Cerebellum (tissue), 4 donors: ENCODE measurements at places on chromosomes 6 and 20. TPM values are rescaled to one million over a fixed set of nuclear protein-coding genes. Genes with fewer than 3 reads are reported as not detected.

GRCh38 chr6:90365002-90365401, 68.4 kb upstream of the BACH2 start:
- no peak for DNase-seq

GRCh38 chr6:67768972-67769371, 866.1 kb upstream of the ADGRB3 start:
- no peak for DNase-seq

DNA sequence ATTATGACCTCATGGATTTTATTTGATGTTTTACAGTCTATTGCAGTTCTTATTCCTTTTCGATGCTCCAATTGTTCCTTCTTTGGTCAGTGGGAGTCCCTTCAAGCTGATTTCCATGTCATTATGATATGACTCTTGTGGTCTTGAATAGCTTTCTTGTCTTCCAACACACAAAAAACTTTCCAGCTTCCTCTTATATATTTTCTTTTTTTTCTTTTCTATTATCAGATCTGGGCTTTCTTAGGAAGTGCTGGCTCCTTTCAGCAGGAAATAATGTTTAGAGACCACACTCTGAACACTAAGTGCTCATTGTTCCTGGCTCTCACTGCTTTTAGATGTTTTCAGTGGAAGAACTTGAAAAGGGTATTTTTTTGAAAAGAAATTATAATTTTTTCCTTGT, 3.1 kb upstream of the SLC17A1 start:
- no peak for DNase-seq

DNA sequence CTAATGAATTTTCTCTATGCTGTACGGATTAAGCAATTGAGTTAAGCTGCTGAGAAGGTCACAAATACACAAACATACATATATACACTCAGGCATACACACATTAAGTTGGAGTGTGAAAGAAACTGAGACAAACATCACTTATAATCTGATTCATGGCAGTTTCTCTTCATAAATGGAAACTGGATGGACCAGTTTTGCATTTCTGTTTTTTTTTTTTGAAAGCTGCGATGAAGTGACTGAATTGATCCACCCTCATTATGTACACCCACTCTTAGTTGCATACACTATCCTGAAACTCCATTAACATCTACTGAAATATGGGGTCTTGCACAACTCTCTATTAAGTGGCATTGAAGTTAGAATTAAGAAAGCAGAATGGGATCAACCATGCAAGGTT, 32.9 kb upstream of the TENT5A start:
- no peak for DNase-seq

- no peak for DNase-seq
Observed at GRCh38 chr6:43229803-43230620, 731 bp upstream of the DNPH1 start.

DNA sequence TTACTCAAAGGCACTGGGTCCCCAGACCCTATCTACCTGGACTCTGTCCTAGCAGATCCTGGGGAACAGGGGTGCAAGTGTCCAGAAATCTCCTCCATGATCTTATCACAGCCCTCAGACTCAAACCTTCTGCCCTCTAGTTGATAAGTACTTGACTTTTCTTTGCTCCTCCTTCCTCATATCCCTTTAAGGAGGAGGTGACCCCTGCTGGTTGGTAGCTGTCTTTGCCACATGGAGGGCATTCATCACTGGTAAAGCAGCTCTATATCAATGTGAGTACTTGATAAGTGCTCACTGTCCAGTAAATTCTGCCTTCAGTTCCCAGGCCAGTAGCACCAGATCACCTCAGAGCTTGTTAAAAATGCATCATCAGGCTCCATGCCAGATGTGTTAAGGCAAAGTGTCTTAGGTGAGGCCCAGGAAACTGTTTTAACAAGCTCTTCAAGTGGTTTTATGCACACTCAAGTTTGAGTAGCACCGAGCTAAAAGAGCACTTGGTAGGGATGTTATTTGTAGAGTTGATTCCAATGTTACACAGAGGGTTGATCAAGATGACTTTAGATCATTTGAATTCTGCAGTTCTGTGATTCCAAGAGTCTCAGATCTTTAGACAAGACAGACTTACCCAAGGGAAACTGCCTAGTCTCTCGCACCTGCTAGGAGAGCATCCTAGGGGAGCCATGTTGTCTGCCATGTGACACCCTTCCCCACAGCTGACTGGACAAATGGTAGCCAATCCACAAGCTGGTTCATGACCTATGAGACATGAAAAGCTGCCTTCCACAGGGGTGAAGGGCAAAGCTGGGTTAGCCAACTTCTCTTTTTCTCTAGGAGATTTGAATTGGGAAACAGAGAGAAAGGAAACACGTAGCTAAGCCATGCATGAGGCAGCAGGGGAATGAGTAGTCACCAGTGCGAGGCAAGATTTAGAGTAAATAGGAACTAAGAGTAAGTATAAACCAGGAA, 18.6 kb downstream of the TREML2 start:
- DNase-seq: no peak

DNA sequence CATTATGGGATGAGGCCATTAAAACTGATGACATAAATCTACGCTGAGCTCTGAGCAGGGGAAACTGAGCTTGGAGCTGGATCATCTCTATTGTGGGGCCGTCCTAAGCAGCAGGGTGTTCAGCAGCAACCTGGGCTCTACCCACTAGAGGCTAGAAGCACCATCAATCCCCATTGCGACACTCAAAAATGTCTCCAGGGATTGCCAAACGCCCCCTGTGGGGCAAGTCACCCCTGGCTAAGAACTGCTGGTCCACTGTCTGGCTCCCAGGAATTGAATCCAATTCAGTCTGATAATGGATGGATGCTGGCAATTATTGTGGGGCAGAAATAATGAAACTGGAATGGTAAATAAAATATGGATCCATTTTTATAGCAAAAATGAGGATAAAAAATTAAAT, 38.2 kb downstream of the PMEPA1 start:
- no peak for DNase-seq

DNA sequence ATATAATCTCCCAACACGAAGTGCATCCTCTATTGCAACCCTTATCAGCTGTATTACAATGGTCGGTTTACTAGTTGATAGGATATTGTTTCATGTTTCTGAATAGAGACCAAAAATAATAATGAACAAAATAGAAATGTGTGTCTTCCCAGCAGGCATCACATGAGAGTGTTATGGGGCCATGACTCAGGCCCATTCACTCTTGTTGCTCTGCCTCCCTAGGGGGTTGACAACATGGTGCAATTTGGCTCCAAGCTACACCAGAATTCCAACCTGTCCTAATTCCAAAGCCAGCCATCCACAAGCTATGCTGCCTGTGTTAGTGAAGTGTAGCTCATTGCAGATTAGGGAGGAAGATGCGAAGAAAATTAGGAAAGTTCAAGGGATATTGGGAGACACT, 13.1 kb upstream of the SAYSD1 start:
- DNase-seq: no peak

DNA sequence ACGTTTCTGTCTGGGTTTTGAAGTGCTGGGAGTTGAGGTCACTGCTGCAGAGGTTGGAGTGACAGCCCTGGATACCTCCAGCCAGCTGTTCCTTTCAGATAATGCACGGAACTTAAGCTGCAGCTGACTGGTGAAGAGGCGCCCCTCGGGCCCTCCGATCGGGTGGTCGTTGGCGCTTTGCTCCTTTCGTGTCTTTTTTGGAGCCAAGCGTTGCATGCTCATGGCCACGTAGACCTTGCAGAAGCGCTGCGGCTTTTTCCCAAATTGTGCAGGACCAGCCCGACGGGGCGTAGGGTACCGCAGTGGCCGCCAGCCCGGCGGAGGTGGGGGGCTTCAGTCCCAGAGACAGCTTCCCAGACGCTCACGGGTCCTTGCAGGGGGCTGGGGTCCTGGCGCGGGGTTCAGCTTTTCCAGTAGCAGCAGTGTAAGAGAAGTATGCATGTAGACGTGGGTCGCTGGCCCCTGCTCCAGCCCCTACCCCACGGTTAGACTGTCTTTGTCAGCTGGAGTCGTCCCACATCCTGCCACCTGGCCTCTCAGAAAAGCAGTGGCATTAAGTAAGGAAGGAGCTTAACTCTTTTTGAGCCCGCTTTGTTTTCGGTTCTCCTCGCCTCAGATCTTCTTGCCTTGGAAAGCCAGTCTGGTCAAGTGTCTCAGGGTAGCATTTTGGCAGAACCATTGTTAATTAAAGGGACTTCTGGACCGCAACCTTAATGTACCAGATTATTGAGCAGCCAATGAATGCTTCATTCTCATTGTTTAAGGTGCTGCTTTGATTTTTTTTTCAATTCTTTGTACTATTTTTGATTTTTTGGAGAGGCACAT, 838 bp downstream of the TNFAIP3 start:
- no peak for DNase-seq

DNA sequence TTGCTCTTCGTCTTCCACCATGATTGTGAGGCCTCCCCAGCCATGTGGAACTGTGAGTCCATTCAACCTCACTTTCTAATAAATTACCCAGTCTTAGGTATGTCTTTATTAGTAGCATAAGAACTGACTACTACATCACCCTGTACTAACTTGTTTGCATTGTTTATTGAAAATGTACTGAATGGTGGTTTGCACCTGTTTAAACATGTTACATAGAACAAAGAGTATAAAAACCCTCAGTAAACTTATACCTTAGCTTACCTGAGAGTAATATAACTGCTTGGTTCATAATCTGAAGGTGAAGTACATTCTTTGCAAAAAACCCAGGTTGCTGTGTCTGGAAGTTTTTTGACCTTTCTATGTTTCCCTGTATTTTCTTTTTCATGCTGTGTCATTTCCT, 777.8 kb downstream of the TBC1D32 start:
- DNase-seq: no peak

GRCh38 chr6:76490456-76490855, 418.0 kb upstream of the IMPG1 start:
- DNase-seq: no peak

- no peak for DNase-seq
Observed at GRCh38 chr6:166618866-166619761, 7.9 kb downstream of the RPS6KA2 start.

GRCh38 chr6:128478230-128479047, 42.0 kb downstream of the PTPRK start:
- no peak for DNase-seq

DNA sequence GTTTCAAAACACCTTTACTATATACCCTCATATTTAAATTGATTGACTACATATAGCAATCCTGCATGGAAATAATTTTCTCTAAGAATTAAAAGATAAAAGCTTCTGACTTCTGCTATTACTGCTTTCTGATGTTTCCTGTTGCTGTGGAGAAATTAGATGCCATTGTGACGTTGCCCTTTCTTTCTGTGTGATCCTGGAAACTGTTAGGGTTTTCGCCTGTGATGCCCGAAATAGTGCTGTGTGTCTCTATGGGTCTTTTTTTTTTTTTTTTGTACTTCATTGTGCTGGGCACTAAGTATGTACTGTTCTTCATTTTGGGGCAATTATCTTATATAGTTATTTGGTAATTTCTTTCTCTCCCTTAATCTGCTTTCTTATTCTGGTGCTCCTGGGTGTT, 205.0 kb downstream of the ARID1B start:
- no peak for DNase-seq

The CFAP206 gene
- total RNA-seq: 6.5 TPM

The JPH2 gene
- total RNA-seq: 0.36 TPM

The ZNF341 gene
- 3.4 TPM for total RNA-seq

The TGM3 gene
- total RNA-seq: 0.27 TPM

The DYNLT2 gene
- 2.9 TPM for total RNA-seq

The NRSN1 gene
- total RNA-seq: 26.8 TPM

The HTR1B gene
- total RNA-seq: 2.3 TPM

The CTAGE9 gene
- not detected for total RNA-seq

The RPS6KA2 gene
- total RNA-seq: 16.2 TPM

The MAS1 gene
- 0.09 TPM for total RNA-seq

The CST4 gene
- not detected for total RNA-seq
